ENCODE measurements at places on chromosomes 6 and 20.
A peak's percentile ranks its signal among the peaks of the same experiment; 100 is the strongest.

GRCh38 chr20:57695012-57695411, 14.8 kb downstream of the PMEPA1 start:
- no peak for DNase-seq
- no peaks in the 10 kb centered on the region for H3K27me3 ChIP-seq

DNA sequence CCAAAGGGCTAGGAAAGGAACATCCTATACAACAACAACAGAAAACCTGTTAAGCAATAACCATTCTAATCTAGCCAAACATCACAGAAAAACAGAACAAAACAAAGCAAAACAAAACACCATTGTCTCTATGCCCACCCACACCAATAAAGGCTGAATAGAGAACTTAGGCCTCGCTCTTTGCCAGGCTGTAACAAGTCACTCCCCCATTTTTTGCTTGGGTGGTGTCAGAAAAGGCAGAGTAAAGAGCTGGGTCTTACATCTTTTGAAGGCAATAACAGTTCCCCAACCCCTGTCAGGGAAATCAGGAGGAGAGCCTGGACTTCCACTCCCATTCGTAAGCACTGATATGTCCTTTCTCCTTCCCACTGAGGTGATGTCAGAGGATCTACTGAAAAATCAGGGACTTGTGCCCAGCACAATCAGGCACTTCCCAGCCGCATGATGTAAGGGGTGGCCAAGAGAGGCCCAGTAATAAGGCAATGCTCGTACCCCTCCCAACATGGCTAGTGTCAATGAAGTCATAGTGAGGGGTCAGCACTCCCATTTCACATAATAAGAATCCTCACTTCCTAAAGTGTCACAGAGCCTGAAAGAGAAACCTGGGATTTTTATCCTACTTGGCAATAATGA, 31.0 kb downstream of the THEMIS start:
- H3K4me3 ChIP-seq: no peak overlapping the region
- no peak for DNase-seq
- no peaks in the 10 kb centered on the region for H3K27me3 ChIP-seq
- no peak overlapping the region for H3K27ac ChIP-seq
- no peaks in the 10 kb centered on the region for H3K4me1 ChIP-seq

- no peaks in the 10 kb centered on the region for H3K36me3 ChIP-seq
- H3K4me1 ChIP-seq: no peaks in the 10 kb centered on the region
- no peak overlapping the region for H3K27ac ChIP-seq
- no peak for DNase-seq
These were observed 3.3 kb downstream of the FGD2 start for GRCh38 chr6:37008484-37009465.

- peaks cover 47% of the 10 kb centered on the region for H3K4me1 ChIP-seq
- no peak overlapping the region for H3K4me3 ChIP-seq
- H3K27ac ChIP-seq: no peak overlapping the region
- no peaks in the 10 kb centered on the region for H3K27me3 ChIP-seq
- DNase-seq: no peak
These were observed 16.6 kb downstream of the CHMP4B start for GRCh38 chr20:33827634-33828325.

DNA sequence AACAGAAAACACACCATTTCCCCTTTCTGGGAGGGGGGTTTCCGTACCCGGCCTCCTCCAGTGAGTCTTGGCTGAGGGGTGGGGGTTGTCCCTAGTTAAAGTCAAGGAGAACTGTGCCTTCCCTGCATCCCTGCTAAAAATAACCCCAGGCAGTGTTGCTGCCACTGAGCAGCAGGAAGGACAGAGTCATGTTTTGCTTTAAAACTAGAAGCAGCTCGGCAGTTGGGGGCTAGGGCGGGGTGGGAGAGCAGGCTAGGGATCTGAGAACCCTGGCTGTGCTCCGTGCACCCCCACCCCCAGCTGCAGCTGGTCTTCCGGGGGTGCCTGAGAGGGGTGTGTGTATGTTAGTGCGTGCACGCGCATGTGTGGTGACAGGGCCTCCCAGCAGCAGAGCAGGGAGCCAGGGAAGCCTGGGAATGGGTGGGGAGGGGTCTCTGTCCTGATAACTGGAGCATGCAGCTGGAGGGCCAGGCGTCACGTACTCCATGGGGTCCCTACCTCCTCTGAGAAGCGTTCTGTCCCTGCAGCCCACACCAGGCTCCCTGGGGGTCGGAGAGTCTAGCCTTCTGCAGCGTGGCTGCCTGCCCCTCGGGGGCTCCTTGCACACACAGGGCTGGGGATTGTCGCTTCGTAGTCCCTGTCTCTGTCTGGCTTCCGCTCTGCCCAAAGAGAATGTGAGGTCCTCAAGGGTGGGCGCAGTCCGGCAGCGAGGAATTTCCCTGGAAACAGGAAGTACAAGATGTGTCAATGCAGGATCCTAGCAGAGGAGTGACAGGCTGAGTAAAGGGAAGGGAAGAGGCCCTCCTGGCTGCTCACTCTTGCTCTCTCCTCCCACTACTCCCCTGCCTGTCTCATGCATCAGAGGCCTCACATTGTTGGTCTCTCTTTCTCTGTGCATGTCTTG, 16.8 kb upstream of the ARMC12 start:
- H3K27ac ChIP-seq: peak overlapping the region; percentile 37
- H3K36me3 ChIP-seq: no peaks in the 10 kb centered on the region
- H3K4me3 ChIP-seq: no peak overlapping the region
- no peaks in the 10 kb centered on the region for H3K27me3 ChIP-seq
- peaks cover 21% of the 10 kb centered on the region for H3K4me1 ChIP-seq

GRCh38 chr6:123901436-123901835, 97.8 kb downstream of the NKAIN2 start:
- no peak for DNase-seq
- H3K27me3 ChIP-seq: no peaks in the 10 kb centered on the region
- H3K4me1 ChIP-seq: no peaks in the 10 kb centered on the region
- no peak overlapping the region for H3K27ac ChIP-seq
- H3K4me3 ChIP-seq: no peak overlapping the region

DNA sequence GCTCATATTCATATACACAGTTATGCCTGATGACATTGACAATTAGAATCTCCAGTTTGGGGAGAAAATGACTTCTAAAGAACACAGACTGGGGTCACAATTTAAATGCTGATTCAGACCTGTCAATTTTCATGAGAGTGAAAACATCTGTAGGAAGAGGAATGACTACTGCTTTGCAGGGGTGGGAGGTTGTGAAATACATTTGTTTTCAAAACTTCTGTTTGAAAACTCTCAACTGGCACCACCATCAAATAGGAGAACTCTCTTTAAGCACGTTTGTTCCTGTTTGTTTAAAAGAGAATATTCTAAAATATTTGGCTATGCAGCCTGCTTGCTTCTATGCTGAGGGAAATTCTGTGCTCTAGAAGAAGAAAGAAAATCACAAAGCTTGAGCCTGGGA, 50.8 kb upstream of the ADGRF5 start:
- no peaks in the 10 kb centered on the region for H3K4me1 ChIP-seq
- H3K27me3 ChIP-seq: no peaks in the 10 kb centered on the region
- DNase-seq: no peak
- no peak overlapping the region for H3K4me3 ChIP-seq
- H3K36me3 ChIP-seq: no peaks in the 10 kb centered on the region

GRCh38 chr6:135025775-135026174, 28.8 kb downstream of the HBS1L start:
- no peaks in the 10 kb centered on the region for H3K36me3 ChIP-seq
- DNase-seq: no peak
- no peaks in the 10 kb centered on the region for H3K4me1 ChIP-seq

DNA sequence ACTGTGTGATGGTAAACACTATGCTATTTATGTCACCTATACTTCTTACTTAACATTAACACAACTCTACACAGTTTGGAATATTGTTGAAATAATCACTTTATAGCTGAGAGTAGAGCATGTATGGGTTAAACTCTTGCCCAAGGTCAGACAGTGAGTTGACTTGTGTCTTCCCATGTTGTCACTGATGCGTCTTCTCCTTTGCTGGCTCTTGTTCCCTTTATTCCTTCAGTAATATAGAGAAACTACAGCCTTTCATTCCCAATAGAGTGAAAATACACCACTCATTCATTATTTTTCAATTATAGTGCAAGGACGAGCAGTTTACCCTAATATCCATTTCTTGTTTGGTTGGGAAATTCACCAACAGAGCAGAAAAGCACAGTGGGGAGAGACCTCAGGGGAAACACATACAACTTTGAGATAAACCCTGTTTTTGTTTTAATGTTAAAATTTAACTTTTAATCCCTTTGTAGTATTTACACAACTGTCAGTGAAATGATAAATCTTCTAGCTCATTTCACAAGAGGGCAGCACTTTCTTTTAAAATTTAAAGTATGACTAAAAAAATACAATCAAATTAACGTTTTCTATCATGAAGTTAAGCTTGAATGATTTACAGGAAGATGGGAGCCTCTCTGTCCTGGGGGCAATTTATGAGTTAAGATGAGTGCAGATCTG, 363.0 kb downstream of the UTRN start:
- H3K27ac ChIP-seq: no peak overlapping the region
- H3K4me1 ChIP-seq: no peaks in the 10 kb centered on the region
- no peaks in the 10 kb centered on the region for H3K36me3 ChIP-seq
- DNase-seq: no peak

GRCh38 chr6:156618600-156619205, 158.5 kb upstream of the ARID1B start:
- DNase-seq: no peak
- H3K4me1 ChIP-seq: no peaks in the 10 kb centered on the region
- H3K36me3 ChIP-seq: no peaks in the 10 kb centered on the region
- H3K27ac ChIP-seq: no peak overlapping the region

GRCh38 chr20:64161356-64162238, 2.7 kb upstream of the MYT1 start:
- H3K27ac ChIP-seq: no peak overlapping the region
- no peaks in the 10 kb centered on the region for H3K4me1 ChIP-seq
- DNase-seq: peak; percentile 25
- H3K4me3 ChIP-seq: no peak overlapping the region
- no peaks in the 10 kb centered on the region for H3K36me3 ChIP-seq

DNA sequence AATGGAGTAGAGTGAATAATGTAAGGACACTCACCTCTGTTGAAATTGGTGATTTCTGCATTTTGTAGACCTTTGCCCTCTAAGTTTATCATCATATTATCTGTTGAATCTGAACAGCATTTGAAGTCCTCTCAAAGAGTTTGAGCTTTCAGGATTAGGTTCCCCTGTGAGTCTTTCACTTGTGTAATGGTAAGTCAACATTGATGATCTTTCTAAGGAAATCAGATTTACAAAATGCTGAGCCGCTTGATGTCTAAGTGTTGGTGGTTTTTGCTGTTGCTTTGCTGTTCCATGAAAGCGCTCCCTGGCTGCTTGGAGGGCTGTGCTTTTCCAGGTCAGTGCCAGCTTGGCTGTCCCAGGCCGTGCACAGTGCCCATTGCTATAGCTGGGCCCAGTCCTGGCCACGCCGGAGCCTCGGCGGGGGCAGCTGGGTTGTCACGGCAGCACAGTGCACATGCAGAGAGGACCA, 33.8 kb upstream of the KIF25 start:
- no peaks in the 10 kb centered on the region for H3K36me3 ChIP-seq
- no peak overlapping the region for H3K4me3 ChIP-seq
- no peaks in the 10 kb centered on the region for H3K4me1 ChIP-seq
- no peak for DNase-seq
- H3K27ac ChIP-seq: peak overlapping the region; percentile 87

DNA sequence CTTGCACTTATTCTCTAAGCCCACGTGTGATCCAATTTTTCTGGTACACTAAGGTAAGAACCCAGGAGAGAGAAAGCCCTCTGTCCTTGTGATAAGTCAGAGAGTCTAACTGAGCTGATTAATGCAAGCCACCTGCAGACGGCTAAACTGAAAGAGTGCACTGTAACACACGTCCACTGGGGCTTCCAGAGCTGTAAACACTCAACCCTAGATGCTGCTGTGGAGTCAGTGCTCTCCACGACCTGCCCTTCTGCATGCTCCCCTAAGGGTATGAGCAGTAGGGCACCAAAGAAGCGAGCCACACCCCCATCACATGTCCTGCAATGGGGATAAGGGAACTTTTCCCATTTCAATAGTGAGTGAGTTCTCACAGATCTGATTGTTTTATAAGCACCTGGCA, 55.7 kb downstream of the TXLNB start:
- DNase-seq: no peak
- no peak overlapping the region for H3K27ac ChIP-seq
- no peaks in the 10 kb centered on the region for H3K36me3 ChIP-seq
- H3K4me3 ChIP-seq: no peak overlapping the region

DNA sequence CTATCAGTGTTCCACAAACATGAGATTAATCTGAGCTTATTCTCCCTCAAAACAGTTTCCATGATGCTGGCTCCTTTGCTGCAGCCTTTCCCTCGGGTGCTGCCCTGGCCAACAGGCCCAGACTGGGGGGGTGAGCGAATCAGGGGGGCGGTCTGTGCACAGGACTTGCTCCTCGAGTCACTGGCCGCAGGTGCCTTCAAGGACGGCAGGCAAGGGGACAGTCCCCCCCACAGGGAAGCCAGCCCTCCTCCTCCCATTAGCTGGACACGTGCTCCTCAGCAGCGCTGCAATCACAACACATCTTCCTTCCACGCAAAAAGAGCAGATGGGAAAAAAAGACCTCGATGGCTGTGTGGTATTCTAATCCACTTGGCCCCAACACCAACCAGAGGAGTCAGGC, 10.0 kb downstream of the YTHDF1 start:
- DNase-seq: no peak
- H3K27me3 ChIP-seq: no peaks in the 10 kb centered on the region
- H3K36me3 ChIP-seq: no peaks in the 10 kb centered on the region

- H3K36me3 ChIP-seq: no peaks in the 10 kb centered on the region
- H3K4me3 ChIP-seq: no peak overlapping the region
- no peak overlapping the region for H3K27ac ChIP-seq
These were observed 721.4 kb upstream of the FLRT3 start for GRCh38 chr20:15058841-15059240.

GRCh38 chr20:24798930-24799705, 150.0 kb upstream of the CST7 start:
- no peak overlapping the region for H3K4me3 ChIP-seq
- no peaks in the 10 kb centered on the region for H3K27me3 ChIP-seq
- no peak overlapping the region for H3K27ac ChIP-seq
- no peaks in the 10 kb centered on the region for H3K36me3 ChIP-seq

DNA sequence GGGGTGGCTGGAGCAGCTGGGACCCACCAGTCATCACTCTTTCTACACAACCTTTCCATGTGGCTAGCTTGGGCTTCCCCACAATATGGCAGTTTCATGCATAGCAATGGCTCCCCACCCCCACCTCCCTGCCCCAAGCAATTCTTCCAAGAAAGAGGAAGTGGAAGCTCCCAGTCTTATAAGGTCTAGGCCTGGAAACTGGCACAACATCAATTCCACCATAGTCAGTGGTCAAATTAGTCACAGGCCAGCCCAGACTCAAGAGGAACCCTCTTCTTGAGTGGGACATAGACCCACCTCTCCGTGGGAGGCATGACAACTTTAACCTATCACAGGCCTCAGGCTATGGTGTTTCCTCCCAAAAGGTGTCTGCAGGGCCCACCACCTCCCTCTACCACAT, 17.7 kb downstream of the TGM6 start:
- no peak overlapping the region for H3K27ac ChIP-seq
- H3K4me1 ChIP-seq: no peaks in the 10 kb centered on the region
- no peaks in the 10 kb centered on the region for H3K36me3 ChIP-seq
- DNase-seq: no peak
